ENCODE measurements at places on chromosomes 1 and 21.
A peak's percentile ranks its signal among the peaks of the same experiment; 100 is the strongest.

- no peaks in the 10 kb centered on the region for H3K36me3 ChIP-seq
- peak overlapping the region; percentile 98 for H3K27ac ChIP-seq
- peak overlapping the region; percentile 98 for H3K4me3 ChIP-seq
- DNase-seq, result no peak
- H3K27me3 ChIP-seq, result no peaks in the 10 kb centered on the region
Measured at GRCh38 chr1:167221126-167221737, 546 bp downstream of the POU2F1 start.

DNA sequence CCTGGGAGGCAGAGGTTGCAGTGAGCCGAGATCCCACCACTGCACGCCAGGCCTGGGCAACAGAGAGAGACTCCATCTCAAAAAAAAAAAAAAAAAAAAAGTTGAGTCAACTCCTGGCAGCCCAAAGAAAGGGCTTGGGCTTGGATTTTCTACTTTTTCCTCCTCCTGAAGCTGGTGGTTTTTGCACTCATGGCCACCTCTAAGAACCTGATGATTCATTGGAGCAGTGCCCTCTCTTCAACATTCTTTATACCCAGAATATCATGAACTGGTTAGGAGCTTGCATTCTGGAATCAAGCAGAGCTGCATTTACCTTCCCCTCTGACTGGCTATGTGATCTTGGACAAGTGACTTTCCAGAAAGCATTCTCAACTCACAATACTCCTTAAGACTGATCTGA, 3.5 kb upstream of the ACTA1 start:
- no peak overlapping the region for H3K4me3 ChIP-seq
- no peak overlapping the region for H3K27ac ChIP-seq
- no peak for DNase-seq

DNA sequence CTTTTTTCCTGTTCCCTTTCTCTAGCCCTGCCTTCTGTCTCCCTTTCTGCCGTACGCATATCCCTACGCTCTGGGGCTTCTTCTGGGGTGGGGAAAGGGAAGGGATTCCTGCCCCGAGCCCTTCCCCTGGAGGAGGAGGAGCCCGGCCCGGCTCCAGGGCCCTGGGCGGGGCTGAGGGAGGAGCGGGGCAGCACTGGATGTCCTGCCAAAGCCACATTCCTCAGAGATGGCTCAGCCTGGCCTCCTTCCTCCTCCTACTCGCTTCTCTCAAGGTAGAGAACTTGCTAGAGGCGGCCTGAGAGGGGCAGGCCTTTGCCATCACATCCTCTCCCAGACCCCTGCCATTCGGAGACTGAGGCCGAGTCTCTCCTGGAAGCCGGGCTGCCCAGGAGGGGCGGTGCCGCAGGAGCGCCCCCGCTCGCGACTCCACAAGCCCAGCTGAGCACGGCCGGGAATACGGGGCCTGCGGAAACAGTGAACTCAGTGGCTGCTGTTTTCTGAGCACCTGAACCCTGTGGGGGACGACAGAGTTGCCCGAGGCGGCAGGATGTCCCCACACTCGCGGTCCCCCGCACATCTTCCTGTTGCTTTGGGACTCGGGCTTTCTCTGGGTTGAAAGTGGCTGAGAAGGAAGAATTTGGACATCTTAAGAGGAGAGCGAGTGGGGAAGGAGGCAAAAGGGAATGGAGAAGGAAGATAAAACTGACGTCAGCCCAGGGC, 12.2 kb downstream of the ADAMTSL4 start:
- peak overlapping the region; percentile 57 for H3K4me3 ChIP-seq
- H3K27me3 ChIP-seq, result no peaks in the 10 kb centered on the region

DNA sequence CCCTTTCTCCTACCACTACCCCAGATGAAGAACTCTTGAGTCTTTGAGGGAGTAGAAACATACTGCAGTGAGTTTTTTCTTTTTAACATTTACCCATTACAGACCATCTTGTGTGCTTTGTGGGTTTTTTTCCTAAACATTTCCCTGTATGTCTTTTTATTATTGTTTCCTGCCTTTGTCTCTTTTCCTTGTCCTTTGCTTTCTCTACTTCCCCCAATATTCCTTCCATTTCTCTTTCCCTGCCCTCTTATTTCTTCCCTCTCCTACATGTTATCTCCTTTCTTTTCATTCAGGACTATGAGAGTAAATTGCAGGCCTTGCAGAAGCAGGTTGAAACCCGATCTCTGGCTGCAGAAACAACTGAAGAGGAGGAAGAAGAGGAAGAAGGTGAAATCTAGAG, 79.1 kb upstream of the PGD start:
- H3K4me3 ChIP-seq, result no peak overlapping the region
- peaks cover 27% of the 10 kb centered on the region for H3K36me3 ChIP-seq
- no peak overlapping the region for H3K27ac ChIP-seq
- DNase-seq, result no peak

- H3K27ac ChIP-seq, result no peak overlapping the region
- H3K4me1 ChIP-seq, result peaks cover 15% of the 10 kb centered on the region
- DNase-seq, result no peak
- H3K4me3 ChIP-seq, result no peak overlapping the region
Measured at GRCh38 chr21:33762803-33763581, 120.7 kb downstream of the ITSN1 start.

- H3K4me3 ChIP-seq, result no peak overlapping the region
- H3K36me3 ChIP-seq, result no peaks in the 10 kb centered on the region
- H3K27ac ChIP-seq, result no peak overlapping the region
- no peak for DNase-seq
- no peaks in the 10 kb centered on the region for H3K27me3 ChIP-seq
Measured at GRCh38 chr1:48923116-48923515, 146.4 kb upstream of the BEND5 start.

GRCh38 chr1:43975249-43975961, 645 bp downstream of the ATP6V0B start:
- H3K36me3 ChIP-seq, result peaks cover 24% of the 10 kb centered on the region
- H3K4me3 ChIP-seq, result peak overlapping the region; percentile 90
- peak overlapping the region; percentile 95 for H3K27ac ChIP-seq
- DNase-seq, result peak; percentile 90

- H3K27ac ChIP-seq, result no peak overlapping the region
- H3K36me3 ChIP-seq, result no peaks in the 10 kb centered on the region
- H3K4me3 ChIP-seq, result no peak overlapping the region
- no peaks in the 10 kb centered on the region for H3K27me3 ChIP-seq
- H3K4me1 ChIP-seq, result no peaks in the 10 kb centered on the region
Measured at GRCh38 chr1:42004860-42005259, 86.1 kb upstream of the HIVEP3 start.

GRCh38 chr1:208209896-208210589, 34.1 kb downstream of the PLXNA2 start:
- no peak overlapping the region for H3K4me3 ChIP-seq
- no peak overlapping the region for H3K27ac ChIP-seq
- no peak for DNase-seq
- peaks cover 3% of the 10 kb centered on the region for H3K36me3 ChIP-seq

DNA sequence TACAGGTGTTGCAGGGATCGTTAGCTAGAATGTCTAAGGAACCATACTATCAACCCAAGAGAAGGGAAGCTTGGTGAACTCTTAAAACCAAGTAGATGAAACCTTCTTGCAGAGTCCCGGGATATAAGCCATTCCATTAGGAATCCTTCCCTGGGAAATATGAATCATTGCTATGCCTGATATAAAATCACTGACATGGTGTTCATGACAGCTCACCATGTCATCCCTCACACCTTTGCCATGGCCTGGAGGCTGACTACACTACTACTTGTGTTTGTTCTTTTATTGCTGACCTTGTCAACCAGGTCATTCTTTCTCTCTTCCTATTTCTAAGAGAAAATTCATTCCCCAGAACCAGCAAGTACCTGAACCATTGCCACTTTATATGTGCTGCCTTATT, 12.1 kb downstream of the ST6GALNAC3 start:
- no peaks in the 10 kb centered on the region for H3K4me1 ChIP-seq
- no peak overlapping the region for H3K4me3 ChIP-seq
- DNase-seq, result no peak
- H3K36me3 ChIP-seq, result no peaks in the 10 kb centered on the region

DNA sequence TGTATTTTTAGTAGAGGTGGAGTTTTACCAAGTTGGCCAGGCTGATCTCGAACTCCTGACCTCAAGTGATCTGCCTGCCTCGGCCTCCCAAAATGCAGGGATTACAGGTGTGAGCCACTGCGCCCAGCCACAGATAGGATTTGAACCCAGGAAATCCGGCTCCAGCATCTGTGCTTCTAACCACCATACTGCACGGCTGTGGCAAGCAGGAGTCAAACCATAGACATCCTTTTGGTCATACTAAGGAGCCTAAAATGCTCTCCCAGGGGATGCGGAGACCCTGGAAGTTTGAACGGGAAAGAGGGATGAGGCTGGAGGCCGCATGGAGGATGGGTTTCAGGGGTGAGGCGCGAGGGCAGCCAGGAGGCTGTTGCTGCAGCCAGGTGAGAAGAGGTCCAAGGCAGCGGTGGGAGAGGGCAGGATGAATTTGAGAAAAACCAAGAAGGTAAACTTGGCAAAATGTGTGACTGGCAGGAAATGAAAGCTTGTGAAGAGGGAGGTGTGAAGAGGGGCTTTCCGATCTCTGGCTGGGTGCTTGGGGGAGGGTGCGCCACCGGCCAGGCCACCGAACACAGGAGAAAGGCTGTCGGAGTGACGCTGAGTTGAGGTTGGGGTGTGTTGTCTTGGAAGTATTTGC, 24.0 kb upstream of the CDK18 start:
- no peak overlapping the region for H3K27ac ChIP-seq
- H3K4me3 ChIP-seq, result no peak overlapping the region
- H3K4me1 ChIP-seq, result peaks cover 6% of the 10 kb centered on the region

GRCh38 chr1:93137604-93138292, 42.5 kb downstream of the TMED5 start:
- no peaks in the 10 kb centered on the region for H3K27me3 ChIP-seq
- H3K4me3 ChIP-seq, result no peak overlapping the region
- no peak for DNase-seq
- peaks cover 55% of the 10 kb centered on the region for H3K36me3 ChIP-seq

DNA sequence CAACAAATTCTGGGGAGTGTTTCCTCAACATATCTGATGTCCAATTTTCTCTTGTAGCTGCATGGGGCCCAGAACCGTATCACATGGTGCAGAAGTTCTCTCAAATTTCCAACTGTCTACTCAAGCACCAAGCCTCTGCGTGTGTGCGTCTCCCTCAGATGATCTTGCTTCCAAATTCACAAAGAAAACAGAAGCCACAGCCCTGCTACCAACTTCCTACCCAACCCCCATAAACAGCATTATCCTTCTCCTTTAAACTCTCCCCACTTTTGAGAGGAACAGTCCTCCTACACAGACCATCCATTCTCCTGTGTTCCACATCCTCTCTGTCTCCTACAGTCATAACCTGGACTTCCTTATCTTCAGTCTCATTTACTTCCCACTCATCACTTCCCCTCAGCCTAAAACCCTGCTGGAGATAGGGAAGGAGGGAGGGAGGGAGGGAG, 354.1 kb downstream of the SMYD3 start:
- H3K27me3 ChIP-seq, result no peaks in the 10 kb centered on the region
- H3K36me3 ChIP-seq, result no peaks in the 10 kb centered on the region
- DNase-seq, result no peak
- peaks cover 3% of the 10 kb centered on the region for H3K4me1 ChIP-seq
- no peak overlapping the region for H3K27ac ChIP-seq

GRCh38 chr1:37633040-37633937, 1.4 kb downstream of the RSPO1 start:
- H3K27me3 ChIP-seq, result peaks cover 95% of the 10 kb centered on the region
- H3K4me1 ChIP-seq, result peaks cover 19% of the 10 kb centered on the region
- no peaks in the 10 kb centered on the region for H3K36me3 ChIP-seq
- no peak overlapping the region for H3K27ac ChIP-seq
- no peak for DNase-seq

- no peak overlapping the region for H3K4me3 ChIP-seq
- DNase-seq, result no peak
- no peaks in the 10 kb centered on the region for H3K36me3 ChIP-seq
- peak overlapping the region; percentile 49 for H3K27ac ChIP-seq
- peaks cover 45% of the 10 kb centered on the region for H3K4me1 ChIP-seq
Measured at GRCh38 chr1:224458996-224459395, 24.4 kb upstream of the WDR26 start.

GRCh38 chr21:35615325-35615724, 445.0 kb downstream of the SETD4 start:
- no peaks in the 10 kb centered on the region for H3K36me3 ChIP-seq
- no peak overlapping the region for H3K4me3 ChIP-seq
- H3K4me1 ChIP-seq, result no peaks in the 10 kb centered on the region
- no peaks in the 10 kb centered on the region for H3K27me3 ChIP-seq
- DNase-seq, result no peak
- no peak overlapping the region for H3K27ac ChIP-seq

GRCh38 chr1:185699874-185700273, 34.3 kb upstream of the HMCN1 start:
- H3K4me1 ChIP-seq, result no peaks in the 10 kb centered on the region
- no peaks in the 10 kb centered on the region for H3K36me3 ChIP-seq
- no peak for DNase-seq
- H3K27ac ChIP-seq, result no peak overlapping the region

GRCh38 chr1:100394285-100394684, 42.0 kb downstream of the CDC14A start:
- peaks cover 7% of the 10 kb centered on the region for H3K36me3 ChIP-seq
- no peaks in the 10 kb centered on the region for H3K27me3 ChIP-seq
- DNase-seq, result no peak
- peaks cover 3% of the 10 kb centered on the region for H3K4me1 ChIP-seq

- H3K4me1 ChIP-seq, result peaks cover 41% of the 10 kb centered on the region
- peak; percentile 80 for DNase-seq
- no peaks in the 10 kb centered on the region for H3K27me3 ChIP-seq
- H3K36me3 ChIP-seq, result no peaks in the 10 kb centered on the region
- H3K27ac ChIP-seq, result peak overlapping the region; percentile 42
Measured at GRCh38 chr21:41369105-41369919, 7.5 kb downstream of the MX2 start.

DNA sequence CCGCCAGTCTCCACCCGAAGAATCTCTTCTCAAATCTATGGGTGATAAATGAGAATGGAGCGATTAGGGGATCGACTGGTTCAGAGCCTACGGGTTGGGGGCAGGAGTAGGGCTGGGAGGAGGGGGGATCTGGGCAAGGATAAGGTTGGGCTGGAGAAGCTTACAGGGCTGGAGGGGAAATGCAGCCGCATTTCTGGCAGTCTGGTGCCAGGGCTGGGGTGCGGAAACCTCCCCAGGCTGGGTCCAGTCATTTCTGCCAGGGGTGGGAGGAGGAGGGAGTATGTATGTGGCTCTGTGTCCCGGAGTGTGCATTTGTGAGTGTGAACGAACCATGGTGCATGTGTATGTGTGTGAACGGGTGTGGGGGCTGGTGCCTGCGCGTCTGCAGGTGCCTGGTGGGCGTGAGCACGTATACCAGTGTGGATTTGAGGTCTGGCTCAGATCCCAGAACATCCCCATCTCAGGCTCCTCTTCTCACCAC, 10.2 kb downstream of the C1orf216 start:
- peaks cover 15% of the 10 kb centered on the region for H3K4me1 ChIP-seq
- H3K4me3 ChIP-seq, result peak overlapping the region; percentile 60
- H3K27ac ChIP-seq, result no peak overlapping the region
- peaks cover 6% of the 10 kb centered on the region for H3K36me3 ChIP-seq
- DNase-seq, result no peak
- peaks cover 24% of the 10 kb centered on the region for H3K27me3 ChIP-seq

All from suprapubic skin (tissue), 4 donors.